Esophagus squamous epithelium (tissue), 5 donors: ENCODE measurements at places on chromosomes 2 and 18.

DNA sequence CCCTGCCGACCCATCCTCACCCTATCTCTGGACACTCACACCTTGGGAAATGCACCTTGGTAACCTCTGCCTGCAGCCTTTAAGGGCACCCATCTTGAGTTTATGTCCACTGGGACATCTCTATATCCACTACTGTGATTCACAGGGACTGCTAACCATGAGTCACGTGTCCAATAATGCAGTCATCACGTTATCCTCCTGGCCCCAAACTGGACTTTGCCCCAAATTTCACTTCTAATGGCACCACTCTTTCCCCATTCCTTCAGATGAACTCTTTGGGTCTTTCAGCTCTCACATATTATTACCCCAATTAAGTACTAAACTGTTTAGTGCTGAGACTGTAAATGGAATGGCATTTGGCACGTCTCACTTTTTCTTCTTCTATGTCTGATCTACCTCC lies 71.2 kb upstream of the TMEM200C start:
- DNase-seq, result no peak

DNA sequence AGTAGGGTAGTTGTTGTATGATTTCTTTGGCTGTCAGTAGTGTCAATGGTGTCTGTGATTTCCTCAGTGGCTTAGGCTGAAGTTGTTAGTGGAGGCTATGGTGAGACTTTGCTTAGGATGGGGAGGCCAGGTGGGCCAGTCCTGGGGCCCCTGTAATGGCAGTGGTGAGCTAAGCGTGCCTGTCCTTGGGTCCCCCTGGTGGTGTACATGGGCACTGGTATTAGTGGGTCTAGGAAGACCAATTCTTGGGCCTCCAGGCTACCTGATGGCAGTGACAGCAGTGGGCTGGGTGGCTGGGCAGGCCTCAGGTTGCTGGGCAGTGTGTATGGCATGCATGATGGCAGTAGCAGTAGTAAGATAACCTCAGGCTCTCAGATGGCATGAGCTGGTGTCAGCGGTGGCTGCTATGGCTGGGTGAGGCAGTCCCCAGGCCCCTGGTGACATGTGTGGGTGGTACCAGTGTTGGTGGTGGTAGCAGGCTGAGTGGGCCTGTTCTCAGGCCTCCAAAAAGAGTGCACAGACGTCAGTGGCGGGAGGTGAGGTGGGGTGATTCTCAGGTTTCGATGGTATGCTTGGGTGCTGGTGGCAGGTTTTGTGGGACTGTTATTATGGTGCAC lies 103.2 kb downstream of the KLHL14 start:
- no peak for DNase-seq

- no peak for DNase-seq
Measured at GRCh38 chr2:46333912-46334311, 36.7 kb downstream of the EPAS1 start.

DNA sequence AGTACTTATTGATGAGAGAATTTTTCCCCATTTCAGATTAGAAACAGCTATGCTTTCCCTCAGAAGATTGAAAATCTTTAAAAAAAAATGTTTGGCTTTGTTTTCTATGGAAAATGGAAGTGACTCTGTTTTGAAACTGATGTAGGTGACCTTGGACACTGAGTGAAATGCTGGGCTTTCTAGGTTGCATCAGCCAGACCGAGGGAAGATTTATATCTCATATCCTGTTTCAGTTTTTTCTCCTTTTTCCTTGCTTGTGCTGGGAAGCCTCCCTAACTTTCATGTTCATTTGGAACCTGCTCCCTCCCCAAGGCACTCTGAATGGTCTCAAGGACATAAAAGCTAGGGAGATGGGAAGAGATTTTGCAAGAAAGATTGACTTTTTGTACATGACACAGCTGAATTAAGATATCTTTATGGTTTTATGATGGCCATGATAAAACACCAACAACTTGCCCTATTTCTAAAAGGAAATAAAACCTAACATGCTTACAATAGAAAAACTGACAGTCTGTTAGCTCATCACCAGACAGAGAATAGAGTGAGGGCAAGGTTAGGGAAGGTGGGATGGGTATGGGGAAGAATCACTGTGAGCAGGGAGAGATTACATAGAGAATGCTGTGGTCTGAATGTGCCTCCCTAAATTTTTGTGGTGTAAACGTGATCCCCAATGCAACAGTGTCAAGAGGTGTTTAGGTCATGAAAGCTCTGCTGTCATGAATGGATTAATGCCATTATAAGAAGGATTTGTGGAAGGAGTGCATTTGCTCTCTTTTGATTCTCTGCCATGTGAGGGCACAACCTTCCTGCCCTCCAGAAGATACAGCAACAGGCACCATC lies 249.7 kb downstream of the TPGS2 start:
- no peak for DNase-seq

DNA sequence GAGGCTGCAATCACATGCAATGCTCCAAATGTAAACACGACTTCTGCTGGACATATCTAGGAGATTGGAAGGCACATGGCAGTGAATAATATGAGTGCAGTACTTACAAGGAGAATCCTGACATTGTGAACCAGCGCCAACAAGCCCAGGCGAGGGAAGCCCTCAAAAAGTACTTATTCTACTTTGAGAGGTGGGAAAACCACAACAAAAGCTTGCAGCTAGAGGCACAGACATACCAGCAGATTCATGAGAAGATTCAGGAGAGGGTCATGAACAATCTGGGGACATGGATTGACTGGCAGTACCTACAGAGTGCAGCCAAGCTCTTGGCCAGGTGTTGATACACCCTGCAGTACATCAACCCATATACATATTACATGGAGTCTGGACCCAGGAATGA lies 475.7 kb upstream of the CDH2 start:
- DNase-seq, result no peak

- no peak for DNase-seq
Measured at GRCh38 chr18:57982372-57983021, 61.5 kb upstream of the NEDD4L start.

GRCh38 chr2:176682278-176682677 lies 413.0 kb downstream of the MTX2 start:
- no peak for DNase-seq

DNA sequence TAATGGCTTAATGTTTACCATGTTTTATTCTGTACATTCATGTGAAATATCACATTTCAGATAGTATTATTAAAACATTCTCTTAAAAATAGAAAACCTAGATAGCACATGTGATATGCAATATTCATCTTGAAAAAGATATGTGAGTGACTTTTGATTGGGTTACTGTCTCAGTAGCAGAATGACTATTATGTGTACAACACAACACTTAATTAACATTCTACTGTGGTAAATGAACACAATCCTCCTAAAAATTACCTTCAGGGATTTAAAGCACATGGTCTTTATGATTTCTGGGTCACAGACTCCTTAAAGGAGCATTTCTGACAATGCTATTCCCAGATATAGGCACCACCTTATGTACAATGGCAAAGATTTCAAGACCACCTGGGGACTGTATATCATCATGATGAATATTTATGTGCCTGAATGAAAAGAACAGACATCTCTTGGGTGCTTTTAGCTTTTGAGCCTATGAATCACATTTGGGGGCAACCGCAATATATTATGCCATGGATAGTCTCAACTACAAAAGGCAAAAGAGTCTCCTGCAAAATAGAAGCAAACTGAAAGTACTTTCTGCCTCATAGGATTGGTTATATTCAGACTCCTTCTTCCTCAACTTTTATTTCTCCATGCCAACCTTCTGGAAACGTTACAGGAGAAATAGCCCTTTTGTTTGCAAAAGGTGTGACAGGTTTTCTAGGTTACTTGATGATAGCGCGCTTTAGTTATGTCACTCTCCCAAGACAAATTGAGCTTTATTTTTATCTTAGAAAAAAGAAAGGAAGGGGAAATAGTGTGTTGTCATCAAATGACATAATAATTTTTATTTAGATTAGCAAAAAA lies 259.0 kb downstream of the CALCRL start:
- DNase-seq, result no peak

DNA sequence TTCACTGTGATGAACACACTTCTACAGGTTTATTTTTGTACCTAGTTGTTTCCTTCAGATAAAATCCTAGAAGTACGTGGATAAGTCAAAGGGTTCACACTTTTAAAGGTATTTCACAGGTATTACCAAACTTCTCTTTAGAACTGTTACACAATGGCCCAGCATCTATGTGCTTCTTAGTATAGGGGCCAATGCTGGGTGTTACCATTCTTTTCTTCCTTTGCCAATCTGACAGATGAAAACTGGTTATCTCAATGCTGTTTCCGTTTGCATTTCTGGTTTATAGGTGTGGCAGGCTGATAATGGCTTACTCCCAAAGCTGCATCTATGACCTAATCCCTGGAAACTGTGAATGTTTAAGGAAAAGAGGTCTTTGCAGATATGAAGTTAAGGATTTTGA lies 2.8 kb upstream of the TCF7L1 start:
- DNase-seq, result no peak

GRCh38 chr18:59180150-59180845 lies 39.7 kb upstream of the GRP start:
- DNase-seq, result no peak

DNA sequence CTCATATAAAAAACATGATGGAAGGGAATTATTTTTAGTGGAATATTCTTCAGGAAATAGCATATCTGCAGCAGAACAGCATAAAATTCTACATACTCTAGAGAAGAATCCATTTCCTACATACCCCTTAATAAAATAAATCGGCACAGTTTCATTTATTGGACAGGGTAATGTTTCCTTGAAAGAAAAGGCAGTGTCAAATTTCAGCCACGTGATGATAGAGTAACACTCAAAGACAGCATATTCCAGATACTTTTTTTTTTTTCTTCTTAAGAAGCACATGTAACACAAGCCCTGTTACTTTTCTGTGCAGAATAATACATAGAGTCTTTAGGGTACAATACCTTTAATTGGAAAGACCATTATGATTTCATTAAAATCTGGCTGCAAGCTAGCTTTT lies 204.4 kb downstream of the SRBD1 start:
- DNase-seq, result no peak

DNA sequence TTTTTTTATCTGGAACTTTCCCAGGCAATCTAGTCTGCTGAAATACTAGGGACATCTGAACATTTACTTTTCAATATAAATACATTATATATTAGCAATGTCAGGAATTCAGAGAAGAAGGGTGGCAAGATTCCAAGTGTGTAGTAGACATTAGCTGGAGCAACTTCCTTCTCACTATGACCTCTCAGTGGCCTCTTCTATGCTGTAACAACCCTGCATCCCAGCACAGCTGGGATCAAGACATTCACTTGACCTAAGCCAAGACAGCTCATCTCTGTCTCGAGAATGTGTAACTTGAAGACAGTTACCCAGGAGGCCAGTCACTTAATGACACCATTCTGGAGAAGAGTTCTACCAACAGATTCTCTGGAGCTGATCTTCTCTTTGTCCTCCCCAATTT lies 61.7 kb upstream of the RALBP1 start:
- DNase-seq, result no peak

DNA sequence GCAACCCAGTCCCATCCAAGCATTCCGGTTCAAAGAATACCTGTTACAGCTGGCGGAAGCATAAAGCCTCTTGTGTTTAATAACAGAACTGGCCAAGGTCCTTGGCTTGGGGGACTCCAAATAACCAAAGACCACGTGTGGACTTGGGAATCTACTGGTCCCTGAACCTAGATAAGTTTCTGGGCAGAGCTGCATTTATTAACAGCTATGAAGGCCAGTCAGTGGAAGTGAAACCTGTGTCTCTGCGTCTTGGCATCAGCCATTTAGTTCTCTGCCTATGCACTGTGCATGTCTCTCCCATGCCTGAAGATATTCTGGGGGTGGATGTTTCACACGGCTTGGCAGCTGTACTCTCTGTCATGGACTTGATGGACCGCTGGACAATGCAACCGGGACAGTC lies 137.7 kb downstream of the CCBE1 start:
- DNase-seq, result no peak

- no peak for DNase-seq
Measured at GRCh38 chr2:215550331-215550730, 114.5 kb upstream of the FN1 start.

DNA sequence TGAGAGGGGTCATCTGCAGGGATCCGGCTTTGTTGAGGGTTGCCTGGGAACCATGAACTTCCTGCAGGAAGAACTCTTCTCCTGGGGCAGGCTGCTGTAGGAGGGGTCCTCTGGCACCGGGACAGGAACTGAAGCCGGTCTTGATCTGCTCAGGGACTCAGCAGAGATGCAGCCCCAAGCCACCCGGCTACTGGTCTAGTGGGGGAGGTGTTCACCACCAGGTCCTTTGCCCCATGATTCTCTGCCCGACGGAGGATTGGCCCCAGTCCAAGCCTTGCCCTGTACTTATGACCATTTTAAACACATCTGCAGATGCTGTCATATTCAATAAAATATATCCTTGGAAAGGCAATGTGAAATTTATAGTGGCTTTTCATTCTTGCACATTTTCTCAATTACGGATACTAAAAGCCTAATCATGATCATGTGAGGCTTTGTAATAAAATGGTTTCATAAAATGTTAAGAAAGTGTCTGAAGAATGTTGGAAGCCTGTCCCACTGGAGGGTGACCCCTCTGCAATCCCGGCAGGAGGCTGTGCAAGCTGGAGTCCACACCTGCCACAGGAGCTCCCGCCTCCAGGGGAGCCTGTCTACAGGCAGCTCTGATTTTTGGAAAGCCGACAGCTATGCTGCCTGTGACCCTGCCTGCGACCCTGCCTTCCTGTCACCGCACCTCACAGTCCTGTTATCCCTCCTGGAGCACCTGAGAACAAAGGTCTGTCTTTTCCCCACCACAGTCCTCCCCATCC lies 98.8 kb upstream of the TAF1B start:
- no peak for DNase-seq

GRCh38 chr2:102736410-102737409 lies 25.1 kb upstream of the TMEM182 start:
- peak; percentile 3 for DNase-seq

- DNase-seq, result no peak
Measured at GRCh38 chr18:42640160-42640559, 475.3 kb downstream of the RIT2 start.

GRCh38 chr2:26849056-26849999 lies 1.4 kb downstream of the DPYSL5 start:
- DNase-seq, result no peak

DNA sequence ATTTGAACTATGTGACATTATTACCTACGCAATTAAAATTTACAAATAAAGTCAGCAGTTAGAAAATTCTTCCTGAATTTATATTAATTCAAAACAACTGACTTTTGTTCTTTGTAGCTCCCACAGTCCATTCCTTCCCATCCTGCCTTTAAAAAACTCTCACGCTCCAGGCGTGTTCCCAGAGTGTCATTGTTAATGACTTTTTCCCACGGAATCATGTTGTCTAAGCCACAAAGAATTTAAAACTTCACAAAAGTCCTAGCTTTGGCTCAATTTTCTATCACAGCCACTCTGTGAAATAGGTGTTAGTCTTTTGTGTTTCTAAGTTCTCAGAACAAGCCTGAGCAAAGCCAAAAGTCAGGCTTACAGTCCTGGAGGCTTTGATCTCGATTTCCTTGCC lies 26.5 kb downstream of the SLC1A4 start:
- no peak for DNase-seq
